Stimulated activated CD8-positive, alpha-beta memory T cell treated with anti-CD3 and anti-CD28 coated beads, Interleukin-2, amount 100 ng/mL, for 1 hour (primary cell): ENCODE measurements at places on chromosomes 7 and 10.

DNA sequence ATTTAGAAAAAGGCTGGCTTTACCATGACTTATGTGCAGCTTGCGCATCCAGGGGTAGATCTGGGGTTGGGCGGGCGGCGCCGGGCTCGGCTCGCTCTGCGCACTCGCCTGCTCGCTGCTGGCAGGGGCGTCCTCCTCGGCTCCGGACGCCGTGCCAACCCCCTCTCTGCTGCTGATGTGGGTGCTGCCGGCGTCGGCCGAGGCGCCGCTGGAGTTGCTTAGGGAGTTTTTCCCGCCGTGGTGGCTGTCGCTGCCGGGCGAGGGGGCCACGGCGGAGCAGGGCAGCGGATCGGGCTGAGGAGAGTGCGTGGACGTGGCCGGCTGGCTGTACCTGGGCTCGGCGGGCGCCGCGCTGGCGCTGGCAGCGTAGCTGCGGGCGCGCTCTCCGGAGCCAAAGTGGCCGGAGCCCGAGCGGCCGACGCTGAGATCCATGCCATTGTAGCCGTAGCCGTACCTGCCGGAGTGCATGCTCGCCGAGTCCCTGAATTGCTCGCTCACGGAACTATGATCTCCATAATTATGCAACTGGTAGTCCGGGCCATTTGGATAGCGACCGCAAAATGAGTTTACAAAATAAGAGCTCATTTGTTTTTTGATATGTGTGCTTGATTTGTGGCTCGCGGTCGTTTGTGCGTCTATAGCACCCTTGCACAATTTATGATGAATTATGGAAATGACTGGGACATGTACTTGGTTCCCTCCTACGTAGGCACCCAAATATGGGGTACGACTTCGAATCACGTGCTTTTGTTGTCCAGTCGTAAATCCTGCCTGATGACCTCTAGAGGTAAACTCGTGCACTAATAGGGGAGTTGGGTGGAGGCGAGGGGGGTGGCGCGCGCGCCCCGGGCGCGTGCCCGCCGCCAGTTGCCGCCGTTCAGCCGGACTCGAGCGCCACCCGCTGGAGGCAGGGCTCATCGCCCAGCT lies at the start of gene HOXA5:
Gene HOXA5, minus strand, starts transcription at position 659 of the 927 bp plus-strand sequence. Its CDS starts 74 bp downstream, at position 585.
- DNase-seq, result no peak

DNA sequence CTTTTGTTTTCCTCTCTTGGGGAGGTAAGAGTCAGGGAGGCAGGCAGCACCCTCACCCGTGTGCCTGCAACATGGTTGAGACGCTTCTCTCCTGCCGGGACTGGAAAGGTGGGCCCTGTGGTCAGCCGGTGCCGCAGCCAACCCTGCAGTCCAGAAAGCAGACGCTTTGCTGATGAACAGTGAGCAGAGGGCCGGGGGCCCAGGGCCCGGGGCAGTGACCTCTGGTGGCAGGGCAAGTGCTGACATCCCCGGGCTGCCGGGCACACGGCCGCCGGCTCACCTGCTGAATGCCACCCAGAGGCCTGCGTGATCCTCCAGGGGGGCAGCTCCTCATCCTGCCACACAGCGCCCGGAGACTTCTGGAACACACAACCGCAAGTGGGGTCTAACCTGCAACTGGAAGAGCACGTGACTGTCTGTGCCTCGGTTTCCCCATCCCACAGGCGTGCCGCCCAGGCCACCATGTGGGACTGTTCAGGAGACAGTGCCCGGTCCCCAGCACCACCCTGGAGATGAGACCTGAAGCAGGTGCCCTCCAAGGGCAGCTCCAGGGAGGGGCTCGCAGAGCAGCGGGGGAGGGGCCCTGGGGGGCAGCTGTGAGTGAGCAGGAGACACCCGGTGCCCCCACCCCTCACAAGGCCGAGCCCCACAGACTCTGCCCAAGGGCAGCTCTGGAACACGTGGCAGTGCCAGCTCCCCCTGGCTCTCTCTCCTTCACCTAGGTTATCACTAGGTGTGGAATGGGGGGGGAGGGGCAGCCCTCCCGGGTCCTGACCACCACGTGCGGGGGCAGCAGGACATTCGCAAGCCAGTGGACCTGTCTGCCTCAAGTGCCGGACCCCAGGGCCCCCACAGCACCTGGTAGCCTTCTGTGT lies 2.2 kb upstream of the ADGRA1 start:
- no peak for DNase-seq

DNA sequence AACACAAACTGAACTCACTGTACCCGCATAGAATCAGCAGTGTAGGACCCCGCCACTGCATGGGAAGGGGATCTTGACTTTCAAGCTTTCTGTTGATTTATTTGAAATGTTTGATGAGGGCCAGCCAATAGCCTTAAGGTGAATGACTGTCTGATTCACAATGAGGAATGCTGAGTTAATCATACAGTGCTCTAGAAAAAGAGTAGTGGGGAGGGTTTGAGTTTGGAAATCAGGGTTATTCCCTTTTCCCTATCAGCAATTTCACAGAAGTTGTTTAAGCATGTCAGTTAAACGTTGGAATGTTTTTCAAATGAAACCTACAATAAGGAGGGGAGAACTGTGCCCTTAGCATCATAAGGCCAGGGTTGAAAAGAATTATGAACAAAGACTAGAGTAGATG lies 937.5 kb downstream of the GRID1 start:
- no peak for DNase-seq

DNA sequence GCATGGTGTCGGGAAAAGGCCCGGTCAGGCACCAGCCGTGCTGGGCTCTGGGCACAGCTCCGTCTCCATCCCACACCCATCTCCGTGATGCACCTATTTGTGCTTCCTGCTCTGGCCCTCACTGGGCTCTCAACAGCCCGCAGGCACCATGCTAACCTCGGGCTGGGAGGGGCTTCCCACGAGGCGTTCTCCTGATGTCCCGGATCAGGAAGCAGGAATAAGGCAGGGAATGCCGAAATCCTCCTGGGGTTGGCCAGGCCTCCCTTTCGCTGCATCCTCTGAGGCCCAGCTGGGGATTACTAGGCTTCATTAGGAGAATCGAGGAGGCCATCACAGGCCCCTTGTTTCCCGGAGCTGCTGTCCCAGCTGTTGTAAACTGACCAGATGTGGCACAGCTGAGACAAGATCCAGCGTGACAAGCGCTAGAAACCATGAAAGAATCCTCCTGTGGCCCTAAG lies 72.0 kb downstream of the FAM53B start:
- DNase-seq, result no peak

GRCh38 chr10:126880926-126881325 lies 24.3 kb upstream of the DOCK1 start:
- DNase-seq, result no peak

- no peak for DNase-seq
Observed at GRCh38 chr10:3595736-3596135, 189.3 kb downstream of the KLF6 start.

DNA sequence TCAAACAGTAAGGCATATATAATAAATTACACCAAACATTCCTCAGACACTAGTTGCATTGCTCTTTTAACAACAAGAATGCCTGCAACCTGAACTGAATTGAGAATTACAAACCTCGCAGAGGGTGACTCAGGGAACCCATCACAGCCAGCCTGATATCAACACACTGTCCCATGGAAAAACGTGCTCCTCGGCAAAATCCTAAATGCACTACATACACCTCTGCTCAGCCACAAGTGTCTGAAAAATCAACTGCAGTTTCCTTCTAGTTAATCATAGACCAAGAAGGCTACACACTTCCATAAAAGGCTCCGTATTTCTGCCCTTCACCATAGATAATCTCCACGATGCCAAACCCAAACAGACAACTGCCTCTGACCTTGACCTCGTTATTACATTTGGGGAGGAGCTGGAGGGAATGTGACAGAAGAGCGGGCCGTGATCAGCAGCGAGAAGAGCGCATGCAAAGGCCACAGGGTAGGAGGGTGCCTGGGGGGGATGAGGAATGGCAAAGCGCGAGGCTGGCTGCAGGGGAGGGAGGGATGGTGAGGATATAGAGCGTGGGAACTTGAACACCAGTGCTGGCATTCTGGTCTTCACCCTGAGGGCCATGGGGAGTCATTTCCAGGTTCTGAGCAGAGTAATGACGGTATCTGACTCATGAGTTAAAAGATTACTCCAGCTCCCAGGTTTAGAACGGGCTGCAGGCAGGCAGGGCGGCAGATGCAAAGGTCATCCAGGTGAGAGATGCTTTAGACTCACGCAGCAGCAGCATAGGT lies 201.9 kb upstream of the FRMD4A start:
- DNase-seq, result no peak

- DNase-seq, result no peak
Observed at GRCh38 chr7:75689246-75690099, 49.3 kb downstream of the HIP1 start.

DNA sequence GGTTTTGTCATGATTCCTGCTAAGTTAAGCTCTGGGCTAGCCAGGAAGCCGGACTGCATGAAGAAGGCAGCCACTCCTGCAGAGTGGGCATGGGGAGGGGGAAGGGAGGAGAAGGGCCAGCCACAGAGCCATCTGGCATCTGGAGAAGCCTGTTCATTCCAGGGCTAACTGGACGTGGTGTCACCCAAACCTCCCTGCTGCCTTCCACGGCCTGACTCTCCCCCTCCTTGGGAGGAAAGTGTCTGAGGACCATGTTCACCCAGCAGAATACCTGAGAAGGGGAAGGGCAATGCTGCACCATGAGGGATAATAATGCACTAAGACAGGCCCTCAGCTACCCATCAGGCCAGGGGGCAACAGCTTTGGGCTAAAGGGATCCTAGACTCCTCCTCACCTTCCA lies 15.4 kb downstream of the AQP1 start:
- no peak for DNase-seq

- no peak for DNase-seq
Observed at GRCh38 chr7:46291601-46292150, 370.6 kb upstream of the IGFBP3 start.

DNA sequence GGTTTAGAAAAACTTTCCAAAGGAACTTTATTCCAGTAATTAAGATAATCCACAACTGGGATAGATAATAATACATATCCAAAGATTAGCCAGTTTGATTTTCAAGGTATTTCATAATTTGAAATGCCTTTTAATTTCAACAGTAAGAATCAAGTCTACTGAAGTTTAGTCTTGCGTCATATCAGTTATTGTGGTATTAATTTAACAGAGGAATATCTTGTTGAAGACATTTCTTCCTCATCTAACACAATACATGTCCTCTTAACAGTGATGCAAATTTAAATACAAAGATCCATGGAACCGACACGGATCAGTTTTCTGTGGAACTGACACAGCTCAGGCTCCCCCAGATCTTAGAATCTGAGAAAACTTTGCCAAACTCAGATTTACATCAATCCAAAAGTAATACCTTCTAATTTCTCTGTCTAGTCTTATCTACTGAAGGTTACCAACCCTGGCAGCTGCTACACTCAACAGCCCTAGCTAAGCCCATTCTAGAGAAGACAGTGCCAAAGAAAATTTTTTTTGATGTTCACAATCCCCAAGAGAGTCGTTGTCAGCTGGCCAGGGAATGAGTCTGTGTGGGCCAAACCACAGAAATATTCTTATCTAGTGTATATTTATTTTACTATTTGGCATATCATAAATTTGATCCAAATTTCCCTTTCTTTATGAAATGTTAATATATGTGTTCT lies 365.2 kb upstream of the MEOX2 start:
- no peak for DNase-seq

GRCh38 chr7:115933471-115933870 lies 97.1 kb downstream of the TFEC start:
- DNase-seq, result no peak

GRCh38 chr10:5297466-5297865 lies 67.3 kb upstream of the UCN3 start:
- DNase-seq, result no peak

DNA sequence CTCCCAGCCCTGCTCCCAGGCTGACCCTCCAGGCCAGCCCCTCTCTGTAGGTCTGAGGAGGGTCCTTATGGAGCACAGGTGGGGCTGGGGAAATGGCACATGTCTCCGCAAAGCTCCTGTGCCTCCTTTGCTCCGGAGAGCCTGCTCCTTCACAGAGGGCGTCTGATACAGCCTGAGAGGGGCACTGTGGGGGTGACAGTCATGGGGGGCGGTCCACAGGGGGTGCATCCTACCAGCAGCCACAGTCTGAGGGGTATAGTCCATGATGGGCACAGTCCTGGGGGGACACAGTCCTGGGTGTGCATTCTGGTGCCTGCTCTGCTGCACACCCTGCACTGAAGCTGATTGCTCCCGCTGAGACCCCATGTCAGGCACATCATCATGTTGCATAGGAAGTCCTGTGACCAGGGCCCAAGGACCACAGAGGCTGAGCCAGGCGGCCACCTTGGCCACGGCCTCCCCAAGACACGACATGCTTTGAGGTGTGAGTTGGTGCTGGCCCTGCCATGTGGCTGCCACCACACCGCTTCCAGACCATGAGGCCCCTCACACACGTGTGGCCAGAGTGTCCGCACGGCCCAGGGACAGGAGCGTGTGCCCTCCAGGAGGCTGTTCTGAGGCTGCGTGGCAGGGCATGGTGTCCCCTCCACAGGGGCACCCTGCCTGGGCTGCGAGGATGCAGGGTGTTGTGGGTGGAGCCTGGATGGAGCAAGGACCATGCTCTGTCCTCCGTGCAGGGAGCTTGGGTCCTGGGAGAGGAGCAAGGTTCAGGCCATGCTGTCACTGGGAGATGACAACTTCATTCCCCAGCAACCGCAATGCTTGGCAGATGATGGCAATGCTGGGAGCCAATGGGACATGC lies 59.2 kb downstream of the PWWP2B start:
- no peak for DNase-seq

DNA sequence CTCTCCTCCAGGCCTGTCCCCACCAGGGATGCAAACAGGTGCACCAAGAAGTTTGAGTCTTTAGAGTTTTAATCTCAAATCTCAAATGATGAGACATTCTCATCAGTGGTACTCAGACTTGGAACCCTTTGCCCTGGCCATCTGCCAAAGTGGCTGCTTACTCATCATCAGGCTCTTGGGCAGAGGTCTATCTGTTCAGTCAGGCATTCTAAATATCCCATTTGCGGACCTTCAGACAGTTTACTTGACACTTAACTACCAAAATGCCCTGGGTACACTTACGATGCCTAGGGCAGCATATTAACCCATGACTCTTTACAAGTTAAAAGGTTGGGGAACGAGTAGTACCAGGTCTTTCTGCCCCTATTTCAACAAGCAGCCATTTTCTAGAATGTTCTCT lies 61.2 kb upstream of the YAE1 start:
- no peak for DNase-seq

DNA sequence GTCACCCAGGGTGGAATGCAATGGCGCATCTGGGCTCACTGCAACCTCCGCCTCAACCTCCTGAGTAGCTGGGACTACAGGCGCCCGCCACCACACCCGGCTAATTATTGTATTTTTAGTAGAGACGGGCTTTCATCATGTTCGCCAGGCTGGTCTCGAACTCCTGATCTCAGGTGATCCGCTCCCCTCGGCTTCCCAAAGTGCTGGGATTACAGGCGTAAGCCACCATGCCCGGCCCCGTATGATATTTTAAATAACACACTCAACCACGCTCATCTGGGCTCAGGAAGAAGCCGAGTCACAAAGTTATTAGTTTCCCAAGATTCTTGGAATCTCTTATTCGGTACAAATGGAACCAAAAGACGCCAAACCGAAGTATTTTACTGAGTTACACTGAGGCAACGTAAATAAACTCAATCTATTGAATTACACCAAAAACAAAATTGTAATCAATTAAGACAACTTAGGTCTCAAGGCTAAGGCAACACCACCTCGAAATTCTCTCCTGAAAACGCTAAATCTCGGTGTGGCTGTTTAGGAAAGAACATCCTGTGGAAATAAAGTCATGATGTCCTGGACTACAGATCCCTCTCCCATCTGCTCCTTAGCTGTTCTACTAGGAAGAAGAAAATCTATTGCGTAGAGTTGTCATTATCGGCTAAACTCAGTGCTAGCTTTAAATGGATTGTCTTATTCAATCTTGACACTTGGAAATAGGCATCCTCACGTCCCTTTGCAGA lies 910 bp downstream of the ARHGAP19 start:
- no peak for DNase-seq
